ENCODE measurements at places on chromosomes 6 and 20.

DNA sequence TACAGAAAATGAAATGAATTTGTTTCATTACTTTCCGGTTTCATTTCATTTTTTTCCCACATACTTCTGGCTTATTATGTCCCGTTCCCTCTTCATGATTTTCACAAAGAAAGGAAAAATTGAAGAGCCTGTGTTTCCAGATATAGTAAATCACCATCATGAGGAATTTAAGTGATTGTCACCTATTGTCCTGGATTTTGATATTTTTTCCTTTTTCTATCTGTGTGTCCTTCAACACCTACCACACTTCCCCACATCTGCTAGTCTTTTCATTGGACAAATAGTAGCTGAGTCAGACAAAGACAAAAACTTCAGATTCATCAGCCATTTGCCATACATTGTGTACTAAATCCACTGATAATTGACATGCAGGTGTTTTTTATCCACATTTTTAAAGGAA, 258.2 kb upstream of the HSF2 start:
- DNase-seq = no peak

- DNase-seq = no peak
Measured at GRCh38 chr6:107638493-107638892, 148.6 kb downstream of the SOBP start.

- DNase-seq = peak; percentile 94
Measured at GRCh38 chr20:63434599-63435378, 37.7 kb downstream of the KCNQ2 start.

- DNase-seq = no peak
Measured at GRCh38 chr20:58025233-58025632, 203.2 kb downstream of the ANKRD60 start.

- peak; percentile 13 for DNase-seq
Measured at GRCh38 chr6:46062312-46062711, 46.7 kb upstream of the CLIC5 start.

GRCh38 chr20:3998998-3999397, 16.4 kb downstream of the RNF24 start:
- no peak for DNase-seq

DNA sequence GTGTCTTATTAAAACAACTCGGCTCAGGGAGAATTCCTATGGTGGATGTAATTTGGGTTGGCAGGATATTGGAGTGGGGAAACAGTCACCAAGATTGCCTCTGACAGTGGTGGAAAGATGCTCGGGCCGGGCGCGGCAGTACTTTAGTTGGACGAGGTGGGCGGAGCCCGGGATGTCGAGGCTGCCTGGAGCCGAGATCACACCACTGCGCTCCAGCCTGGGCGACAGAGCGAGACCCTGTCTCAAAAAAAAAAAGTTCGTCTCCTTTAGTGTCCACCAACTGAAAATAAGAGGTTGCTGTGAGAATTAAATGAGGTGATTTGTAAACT, 621 bp downstream of the NOL7 start:
- no peak for DNase-seq

GRCh38 chr6:78605909-78606446, 261.4 kb upstream of the IRAK1BP1 start:
- peak; percentile 44 for DNase-seq

DNA sequence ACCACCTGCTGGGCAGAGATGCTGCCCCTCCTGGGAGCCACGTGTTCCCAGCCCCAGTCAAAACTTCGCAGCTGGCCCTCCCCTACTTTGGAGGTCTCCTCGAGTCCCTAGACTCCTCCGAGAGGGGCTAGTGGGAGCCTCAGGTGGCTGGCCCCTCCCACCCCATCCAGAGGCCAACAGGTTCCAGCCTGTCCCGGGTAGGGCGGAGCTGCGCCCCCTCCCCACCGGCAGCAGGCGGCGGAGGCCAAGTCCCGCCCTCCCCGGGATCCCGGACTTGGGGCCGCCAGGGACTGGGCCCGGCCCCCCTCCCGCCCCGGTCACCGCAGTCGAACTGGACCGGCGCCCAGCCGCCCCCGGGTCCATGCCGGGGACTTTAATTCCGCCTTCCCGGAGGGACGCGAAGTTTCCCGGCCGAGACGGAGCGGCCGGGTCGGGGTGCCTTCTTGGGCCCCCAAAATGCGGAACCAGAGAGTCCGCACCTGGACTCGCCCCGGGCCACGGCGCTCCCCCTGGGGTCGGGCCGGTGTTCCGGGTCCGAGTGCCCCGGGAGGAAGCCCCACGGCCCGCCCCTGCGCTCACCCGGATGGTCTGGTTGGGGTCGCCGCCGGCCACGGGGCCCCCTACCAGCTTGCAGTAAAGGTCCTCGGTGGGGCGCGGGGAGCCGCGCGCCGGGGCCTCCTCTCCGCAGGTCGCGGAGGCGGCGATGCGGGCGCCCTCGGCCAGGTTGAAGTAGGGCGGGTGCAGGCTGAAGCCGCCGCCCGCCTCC, 559 bp downstream of the LAMA5 start:
- peak; percentile 56 for DNase-seq

DNA sequence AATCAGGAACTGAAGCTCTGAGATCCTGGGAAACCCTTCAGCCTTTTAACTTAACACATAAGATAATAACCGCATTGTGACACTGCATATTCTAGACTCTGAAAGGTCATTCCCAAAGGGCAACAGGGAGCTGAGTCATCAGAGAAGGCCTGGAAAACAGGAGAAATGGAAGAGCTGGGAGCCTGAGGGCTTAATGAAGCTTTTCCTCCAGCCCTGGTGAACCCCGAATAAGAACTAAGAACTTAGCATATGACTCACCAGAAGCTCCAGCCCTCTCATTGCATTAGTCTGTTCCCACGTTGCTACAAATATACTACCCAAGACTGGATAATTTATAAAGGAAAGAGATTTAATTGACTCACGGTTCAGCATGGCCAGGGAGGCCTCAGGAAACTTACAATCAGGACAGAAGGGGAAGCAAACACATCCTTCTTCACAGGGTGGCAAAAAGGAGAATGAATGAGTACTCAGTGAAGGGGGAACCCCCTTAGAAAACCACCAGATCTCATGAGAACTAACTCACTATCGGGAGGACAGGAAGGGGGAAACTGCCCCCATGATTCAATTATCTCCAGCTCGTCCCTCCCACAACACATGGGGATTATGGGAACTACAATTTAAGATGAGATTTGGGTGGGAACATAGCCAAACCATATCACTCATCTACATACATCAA, 648.5 kb downstream of the TFAP2A start:
- peak; percentile 18 for DNase-seq

DNA sequence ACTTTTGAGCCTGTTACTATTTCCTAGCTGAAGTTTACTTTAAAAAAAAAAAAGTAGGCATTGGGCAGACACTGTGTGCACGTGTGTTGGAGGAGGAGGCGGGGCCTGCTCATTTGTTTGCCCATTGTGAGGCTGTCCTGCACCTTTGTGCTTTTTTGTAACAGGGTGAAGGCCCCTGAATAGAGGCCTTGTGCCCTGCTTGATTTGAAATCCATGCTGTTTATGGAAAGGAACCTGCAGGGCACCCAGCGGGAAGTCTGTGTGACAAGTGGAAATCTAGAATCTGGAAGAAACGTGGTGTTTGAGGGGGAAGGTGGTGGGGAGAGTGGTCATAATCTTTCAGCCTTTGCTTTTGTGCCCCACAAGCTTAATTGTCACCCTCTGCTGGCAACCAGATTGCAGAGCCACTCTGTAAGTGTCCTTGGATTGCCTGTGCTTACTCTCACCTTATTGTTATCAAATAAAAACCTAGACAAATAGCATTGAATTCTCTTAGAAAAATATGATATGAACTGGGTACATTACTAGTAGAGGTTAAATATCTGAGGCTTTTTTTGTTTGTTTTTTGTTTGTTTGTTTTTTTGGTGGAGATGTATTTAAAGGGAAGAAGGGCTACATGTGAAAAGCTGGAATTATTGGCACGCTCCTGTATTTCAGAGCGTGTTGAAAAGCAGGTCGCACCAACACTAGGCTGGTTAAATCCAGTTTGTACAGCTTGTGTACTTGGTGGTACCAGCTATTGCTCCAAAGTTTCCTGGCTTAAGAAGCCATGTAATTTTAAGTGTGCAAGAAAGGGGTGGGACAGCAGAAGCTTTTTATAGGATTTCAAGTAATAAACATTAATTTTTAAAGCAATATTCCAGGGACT, 156.3 kb downstream of the ARID1B start:
- peak; percentile 60 for DNase-seq

DNA sequence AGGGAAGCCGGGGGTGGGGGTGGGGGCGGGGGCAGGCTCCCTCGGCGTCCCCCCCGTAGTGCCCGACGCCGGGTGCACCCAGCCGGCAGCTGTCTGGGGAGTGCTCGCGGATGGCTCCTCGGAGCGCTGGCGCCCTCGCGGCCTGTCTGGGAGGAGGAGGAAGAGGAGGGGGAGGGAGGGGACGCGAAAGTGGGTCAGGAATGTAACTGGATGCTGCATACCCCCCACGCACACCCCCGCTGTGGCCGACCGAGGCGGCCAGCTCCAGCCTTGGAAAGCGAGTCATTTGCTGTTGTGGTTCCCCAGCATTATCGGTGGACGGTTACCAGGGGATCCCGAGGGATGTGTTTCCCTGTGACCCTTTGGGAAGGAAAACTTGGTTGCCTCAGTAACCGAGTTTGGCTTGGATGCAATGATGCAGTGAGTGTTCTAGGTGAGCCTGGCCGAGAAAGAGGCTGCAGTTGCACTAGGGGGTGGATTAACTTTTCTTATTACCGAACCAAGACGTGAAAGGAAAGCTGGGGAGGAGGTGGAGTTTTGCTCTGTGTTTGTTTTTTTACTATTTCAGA, 55.2 kb upstream of the RREB1 start:
- peak; percentile 91 for DNase-seq

GRCh38 chr20:1857466-1857865, 37.7 kb upstream of the SIRPA start:
- no peak for DNase-seq

DNA sequence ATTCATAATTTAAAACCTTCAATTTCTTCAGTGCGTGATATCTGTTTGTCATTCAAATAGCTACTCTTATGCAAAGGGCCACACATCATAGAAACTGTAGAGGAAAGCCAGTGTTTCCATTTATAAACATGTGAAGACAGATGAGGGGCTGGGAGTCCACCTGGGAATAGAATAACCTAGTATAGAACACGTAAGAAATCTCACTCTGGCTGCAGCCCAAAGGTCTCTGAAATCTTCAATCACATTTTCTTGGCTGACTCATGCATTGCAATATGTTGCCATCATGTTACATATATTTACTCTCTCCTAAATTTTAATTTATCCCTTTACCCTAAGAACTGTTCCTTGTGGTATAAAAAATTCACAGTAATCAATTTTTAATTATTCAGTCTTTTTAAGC, 123.2 kb downstream of the ELOVL4 start:
- peak; percentile 46 for DNase-seq

GRCh38 chr6:20447581-20448132, 46.0 kb downstream of the E2F3 start:
- no peak for DNase-seq

DNA sequence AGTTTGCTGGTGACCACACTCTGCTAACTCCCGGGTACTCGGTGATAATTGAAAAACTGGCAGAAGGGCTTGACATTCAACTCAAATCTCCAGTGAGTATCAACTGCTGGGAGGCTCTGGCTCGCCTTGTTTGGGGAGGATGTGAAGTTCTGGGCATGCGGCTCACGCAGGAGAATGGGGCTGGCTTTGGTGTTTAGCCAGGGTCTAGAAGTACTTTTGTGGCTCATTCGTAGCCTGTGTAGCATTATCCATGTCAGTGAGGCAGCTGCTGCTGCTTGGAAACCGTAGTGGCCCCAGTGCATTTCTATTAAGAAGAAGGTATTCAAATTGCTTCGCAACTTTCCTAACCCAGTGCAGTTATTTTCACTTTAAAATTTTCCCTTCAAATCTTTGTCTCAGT, 52.2 kb downstream of the KDM1B start:
- DNase-seq = no peak
